ENCODE measurements at places on chromosomes 3 and 15.

GRCh38 chr15:60235951-60236710, 161.7 kb downstream of the ANXA2 start:
- DNase-seq = no peak

DNA sequence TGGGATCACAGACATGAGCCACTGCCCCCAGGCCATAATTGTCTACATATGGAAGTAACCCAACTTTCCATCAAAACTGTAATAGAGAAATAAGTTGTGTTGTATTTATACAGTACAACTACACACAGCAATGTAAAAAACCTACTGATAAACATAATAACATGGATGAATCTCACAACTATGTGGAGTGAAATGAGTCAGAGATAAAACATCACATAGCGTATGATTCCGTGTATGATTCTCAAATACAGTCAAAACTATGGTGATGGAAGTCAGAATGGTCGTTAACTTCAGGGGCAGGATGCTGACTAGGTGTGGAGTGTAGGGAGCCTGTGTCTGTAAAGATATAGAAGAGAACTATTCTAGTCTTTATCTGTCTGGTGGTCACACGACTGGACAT, 332.7 kb upstream of the SLCO3A1 start:
- no peak for DNase-seq

- DNase-seq = no peak
These were observed 23.5 kb downstream of the LSM3 start for GRCh38 chr3:14201940-14202684.

DNA sequence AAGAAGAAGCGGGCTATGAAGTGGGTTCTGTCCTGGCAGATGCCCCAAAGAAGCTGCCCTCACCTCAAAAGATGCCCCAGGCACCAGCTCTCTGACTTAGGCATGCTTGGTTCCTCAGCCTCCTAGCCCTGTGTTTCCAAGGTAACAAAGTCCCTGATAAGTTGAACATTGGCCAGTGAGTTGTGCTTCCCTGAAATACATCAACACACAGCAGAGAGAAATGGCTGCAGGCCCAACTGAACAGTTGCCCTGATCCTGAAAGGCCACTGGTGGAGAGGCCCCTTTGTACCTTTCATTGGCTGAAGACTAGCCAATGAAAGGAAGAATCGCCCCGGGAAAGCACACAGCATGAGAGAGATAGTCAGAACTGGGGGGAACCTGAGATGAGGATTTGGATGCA, 169.9 kb upstream of the CTNNB1 start:
- DNase-seq = no peak

- no peak for DNase-seq
These were observed 21.5 kb downstream of the CYFIP1 start for GRCh38 chr15:22958487-22959280.

GRCh38 chr15:73022161-73022560, 30.1 kb upstream of the NEO1 start:
- no peak for DNase-seq

DNA sequence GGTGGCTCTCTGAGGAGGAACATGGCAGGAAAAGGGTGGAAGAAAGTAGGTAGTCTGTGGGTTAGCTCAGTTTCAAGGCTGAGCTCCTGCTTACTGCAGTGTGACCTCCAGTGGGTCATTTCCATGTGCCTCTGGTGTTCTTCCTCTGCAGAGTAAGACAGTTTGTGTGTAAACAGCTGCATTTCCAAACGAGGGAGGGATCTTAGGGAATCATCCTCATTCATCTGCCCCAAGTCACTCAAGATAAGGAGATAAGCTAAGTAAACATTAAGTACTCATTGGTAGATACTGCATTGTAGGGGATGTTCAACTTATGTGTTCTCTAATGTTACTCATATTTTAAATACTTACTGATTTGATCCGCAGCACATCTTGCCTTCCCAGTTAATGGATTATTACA, 83.6 kb downstream of the CLSTN2 start:
- DNase-seq = no peak

GRCh38 chr3:89138048-89138447, 30.6 kb downstream of the EPHA3 start:
- DNase-seq = no peak

DNA sequence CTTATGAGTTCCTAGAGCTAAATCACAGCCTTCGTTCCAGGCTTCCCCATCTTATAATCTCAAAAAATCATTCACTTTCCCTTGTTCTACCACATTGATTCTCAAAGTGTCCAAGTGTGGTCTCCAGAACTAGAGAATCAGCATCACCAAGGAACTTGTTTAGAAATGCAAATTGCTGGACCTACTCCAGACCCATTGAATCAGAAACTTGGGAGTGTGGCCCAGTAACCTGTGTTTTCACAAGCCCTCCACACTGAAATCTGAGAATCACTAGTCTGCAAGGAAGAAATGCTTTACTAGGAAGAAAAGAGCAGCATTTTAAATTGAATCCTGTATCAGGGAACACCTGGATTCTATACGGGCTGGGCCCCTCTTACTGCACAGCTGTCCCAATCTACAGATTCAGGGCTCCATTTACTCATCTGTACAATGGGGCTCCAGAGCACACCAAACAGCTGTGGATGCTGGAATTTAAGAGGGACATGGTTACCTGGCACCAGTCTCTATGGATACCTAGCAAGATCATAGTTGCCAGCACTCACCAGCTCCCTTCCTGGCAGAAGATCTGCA, 3.9 kb downstream of the MEGF11 start:
- DNase-seq = no peak

Data from H54 (cell line).